ENCODE measurements at places on chromosomes 6 and 20. TPM values are rescaled to one million over a fixed set of nuclear protein-coding genes. Genes with fewer than 3 reads are reported as not detected.

The ACSS1 gene
- total RNA-seq: 5.7 TPM

DNA sequence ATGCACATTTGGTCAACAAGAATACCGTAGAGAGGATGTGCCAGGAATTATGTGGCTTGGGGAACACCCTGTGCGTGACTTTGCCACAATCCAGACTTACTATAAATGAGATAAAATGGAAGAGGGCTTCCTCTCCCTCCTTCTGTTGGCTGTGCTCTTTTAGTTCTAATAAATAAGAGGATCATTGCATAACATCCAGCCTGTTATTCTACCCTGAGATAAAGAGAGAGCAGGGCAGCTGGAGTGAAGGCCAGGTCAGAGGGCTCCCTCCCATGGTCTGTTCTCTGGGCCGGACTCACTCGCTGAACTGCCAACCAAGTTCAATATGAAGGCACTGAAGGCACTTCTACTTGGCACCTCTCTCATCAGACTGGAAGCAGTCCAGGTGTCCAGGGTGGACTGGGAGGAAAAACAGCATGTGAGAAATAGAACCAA, 91.7 kb downstream of the MTFR2 start:
- peak; percentile 89 for DNase-seq

- no peak for DNase-seq
Measured at GRCh38 chr6:142857233-142857761, 87.7 kb downstream of the HIVEP2 start.

The SH3BGRL2 gene
- total RNA-seq: 40.2 TPM

The TRERF1 gene
- 0.29 TPM for total RNA-seq

DNA sequence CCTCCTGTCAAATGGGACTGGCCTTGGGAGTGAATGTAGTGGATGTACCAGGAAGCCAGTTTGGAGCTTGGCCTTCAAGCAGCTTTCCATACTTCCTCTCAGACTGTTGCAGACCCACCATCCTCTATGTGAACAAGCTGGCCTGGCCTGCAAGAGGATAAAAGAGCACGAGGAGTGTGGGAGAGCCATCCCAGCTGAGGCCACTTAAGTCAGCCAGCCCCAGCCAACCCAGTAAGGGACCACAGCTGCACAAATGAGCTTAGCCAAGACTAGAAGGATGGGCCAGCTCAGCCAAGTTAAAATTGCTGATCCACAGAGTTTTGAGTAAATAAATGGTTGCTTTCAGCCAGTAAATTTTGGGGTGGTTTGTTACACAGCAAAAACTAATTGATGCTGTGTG, 156.9 kb upstream of the SOX4 start:
- no peak for DNase-seq

- no peak for DNase-seq
Measured at GRCh38 chr6:114051031-114051430, 80.1 kb upstream of the HDAC2 start.

- no peak for DNase-seq
Measured at GRCh38 chr6:90495216-90495817, 91.6 kb downstream of the MAP3K7 start.

DNA sequence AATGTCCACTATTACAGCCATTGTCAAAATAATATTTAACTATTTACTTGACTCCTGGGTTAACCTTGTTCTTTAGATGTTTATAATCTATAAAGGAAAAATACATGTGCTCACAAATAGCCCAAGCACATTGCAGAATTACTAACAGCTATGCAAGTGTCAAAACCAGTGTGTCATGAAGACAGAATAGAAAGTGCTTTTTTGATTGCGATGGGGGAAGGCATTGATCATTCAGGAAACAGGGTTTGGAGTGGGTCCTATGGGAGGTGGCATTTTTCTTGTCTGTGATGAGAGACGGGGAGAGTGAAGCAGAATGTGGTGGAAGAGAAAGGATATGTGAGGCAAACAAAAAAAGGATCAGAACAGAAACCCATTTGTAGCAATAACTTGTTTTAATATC, 1.0 kb upstream of the AGPAT4 start:
- no peak for DNase-seq

GRCh38 chr20:52150440-52151258, 40.9 kb downstream of the ZFP64 start:
- no peak for DNase-seq

The ADGRB3 gene
- 0.18 TPM for total RNA-seq

The CLDN20 gene
- not detected for total RNA-seq

The EEF1A2 gene
- 0.33 TPM for total RNA-seq

DNA sequence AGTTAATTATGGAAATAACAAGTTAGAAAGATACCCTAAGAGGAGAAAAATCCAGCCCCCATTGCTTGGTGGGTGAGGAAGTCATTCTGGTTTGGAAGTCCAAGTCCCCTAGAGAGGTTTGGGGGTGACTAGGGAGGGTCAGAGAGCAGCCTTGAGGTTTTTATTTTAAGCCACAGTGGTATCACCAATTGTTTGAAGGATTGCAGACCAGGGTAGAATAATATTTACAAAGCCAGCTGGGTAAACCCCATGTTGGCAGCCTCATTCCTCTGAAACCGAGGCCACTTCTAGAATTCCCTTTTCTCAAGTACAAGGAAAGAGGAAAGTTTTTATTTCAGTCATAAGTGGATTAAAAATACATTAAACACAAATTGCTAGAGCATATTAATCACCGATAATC, 99.7 kb downstream of the TMEM170B start:
- DNase-seq: no peak

The HS3ST5 gene
- total RNA-seq: not detected

The TAF4 gene
- 10.5 TPM for total RNA-seq

Data from right lobe of liver (tissue), 6 donors.